ENCODE measurements at places on chromosomes 5 and 9.
A peak's percentile ranks its signal among the peaks of the same experiment; 100 is the strongest.

GRCh38 chr5:147901599-147902039 lies 4.7 kb downstream of the C5orf46 start:
- no peak for DNase-seq

DNA sequence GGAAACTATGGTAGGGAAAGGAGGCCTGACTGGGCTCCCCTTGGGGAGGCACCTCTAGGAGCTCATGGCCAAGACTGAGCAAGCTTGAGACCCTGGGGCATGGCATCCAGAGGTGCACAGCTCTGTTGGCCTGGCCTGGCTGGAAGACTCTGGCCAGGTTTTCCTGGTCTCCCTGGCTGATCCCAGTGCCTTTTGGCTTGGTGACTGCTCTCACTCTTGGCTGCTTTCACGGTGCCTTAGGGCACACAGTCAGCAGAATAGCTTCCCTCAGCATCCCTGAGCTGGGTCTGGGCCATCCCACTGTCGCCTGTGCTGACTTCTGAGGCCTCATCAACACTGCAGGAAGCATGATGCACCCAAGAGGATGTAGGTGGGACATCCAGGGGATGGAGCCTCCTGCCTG lies 13.4 kb upstream of the DELE1 start:
- no peak for DNase-seq

GRCh38 chr9:117718085-117718484 lies 13.9 kb downstream of the TLR4 start:
- no peak for DNase-seq

GRCh38 chr9:83596899-83597504 lies 25.9 kb upstream of the IDNK start:
- peak; percentile 70 for DNase-seq

DNA sequence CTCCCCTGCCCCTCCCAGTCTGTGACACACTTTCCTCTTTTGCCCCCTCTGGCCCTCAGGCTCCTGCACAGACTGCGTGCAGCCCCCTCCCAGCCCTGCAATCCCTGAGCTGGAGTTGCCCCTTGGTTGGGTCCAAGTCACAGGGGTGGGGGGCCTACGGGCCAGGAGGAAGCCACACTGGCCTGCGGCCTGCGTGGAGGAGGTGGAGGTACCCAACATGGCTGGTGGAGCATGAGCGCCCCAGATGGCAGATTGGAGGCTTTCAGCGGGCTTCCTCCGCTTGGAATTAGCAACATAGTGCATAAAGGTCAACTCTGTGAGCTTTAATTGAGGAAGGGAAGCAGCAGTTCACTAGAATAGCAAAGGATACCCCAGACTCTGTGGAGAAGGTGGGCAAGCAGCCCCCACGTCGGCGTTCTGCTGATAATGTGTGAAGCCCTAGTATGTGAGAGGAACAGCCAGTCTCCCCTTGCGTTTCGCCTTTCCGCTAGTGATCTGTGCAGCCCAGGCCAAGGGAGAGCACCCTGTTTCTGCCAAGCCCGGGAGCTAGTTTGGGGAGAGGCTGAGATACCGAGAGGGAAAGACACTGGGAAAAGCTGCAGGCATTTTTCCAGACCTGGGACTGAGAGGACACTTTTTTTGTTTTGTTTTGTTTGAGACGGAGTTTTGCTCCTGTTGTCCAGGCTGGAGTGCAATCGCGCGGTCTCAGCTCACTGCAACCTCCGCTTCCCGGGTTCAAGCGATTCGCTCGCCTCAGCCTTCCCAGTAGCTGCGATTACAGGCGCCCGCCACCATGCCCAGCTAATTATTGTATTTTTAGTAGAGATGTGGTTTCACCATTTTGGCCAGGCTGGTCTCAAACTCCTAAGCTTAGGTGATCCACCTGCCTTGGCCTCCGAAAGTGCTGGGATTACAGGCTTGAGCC lies 35.3 kb upstream of the MACIR start:
- no peak for DNase-seq

DNA sequence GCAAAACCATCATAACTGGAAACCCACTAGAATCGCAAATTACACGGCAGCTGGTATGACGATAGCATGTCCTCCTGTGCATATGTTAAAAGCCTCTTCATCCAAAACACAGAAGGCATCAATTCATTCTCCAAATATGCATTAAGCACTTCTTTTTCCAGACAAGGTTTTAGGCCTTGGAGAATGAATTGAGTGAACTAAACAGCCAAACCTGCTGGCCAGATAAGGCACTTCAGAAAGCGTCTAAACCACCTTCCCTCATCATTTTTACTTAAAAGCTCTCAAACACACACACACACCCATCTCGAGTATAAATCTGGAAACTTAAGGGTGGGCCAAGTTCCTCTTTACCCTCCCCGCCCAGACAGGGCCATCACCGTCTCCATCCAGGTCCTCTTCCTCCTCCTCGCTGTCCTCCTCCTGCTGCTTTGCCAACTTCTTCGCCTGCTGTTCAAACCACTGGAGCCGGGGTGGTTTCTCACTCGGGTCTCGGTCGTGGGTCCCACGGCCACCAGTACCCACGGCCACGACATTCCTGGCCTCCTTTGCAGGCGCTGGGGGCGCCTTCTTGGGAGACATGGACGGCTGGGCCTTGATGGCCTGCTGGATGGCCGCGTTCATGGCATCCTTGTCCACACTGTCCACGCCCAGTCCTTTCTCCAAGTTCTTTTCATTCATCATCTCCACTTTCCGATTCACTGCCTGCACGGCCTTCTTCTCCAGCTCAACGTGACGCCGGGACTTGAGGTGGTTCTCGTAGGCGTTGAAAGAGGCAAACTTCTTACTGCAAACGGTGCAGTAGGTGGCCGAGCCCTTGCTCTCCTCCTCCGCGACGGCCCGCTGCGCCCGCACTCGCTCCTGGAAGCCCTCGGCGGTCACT lies 696 bp downstream of the ZNF622 start:
- no peak for DNase-seq

All from activated effector memory CD4-positive, alpha-beta T cell treated with anti-CD3 and anti-CD28 coated beads, Interleukin-2, amount 50 U/mL, for 16 hours (primary cell).